ENCODE measurements at places on chromosomes 3 and 15.

DNA sequence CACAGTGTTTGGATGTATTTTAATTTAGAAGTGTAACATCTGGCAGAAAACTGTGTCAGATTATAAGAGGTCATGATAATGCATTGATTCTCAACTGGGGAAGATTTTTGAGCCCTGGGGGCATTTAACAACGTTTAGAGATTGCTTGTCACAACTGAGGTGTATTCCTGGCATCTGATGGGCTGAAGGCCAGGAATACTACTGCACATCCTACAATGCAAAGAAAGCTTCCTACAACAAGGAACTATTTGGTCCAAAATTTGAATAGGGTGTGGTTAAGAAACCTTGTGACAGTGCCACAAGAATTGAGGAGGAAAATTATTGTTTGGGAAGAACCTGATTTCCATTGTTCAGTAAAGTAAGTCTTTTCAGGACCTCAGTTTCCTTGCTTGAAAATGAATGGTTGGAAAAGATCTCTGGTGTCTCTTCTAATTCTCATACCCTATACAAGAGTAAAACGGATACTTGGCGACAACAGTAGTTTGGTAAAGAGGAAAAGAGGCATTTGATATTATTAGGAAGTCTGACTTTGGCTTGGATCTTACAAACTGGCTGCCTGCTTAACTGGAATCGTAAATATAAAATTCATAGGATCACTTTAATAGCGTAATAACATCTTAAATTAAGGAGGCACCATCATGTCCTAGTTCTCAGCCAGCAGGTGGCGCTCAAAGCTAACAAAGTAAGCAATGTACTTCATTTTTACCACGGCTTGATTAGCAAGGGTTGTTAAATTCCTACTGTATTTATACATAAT is 4.3 kb downstream of the DAZL start:
- DNase-seq, result peak; percentile 76

DNA sequence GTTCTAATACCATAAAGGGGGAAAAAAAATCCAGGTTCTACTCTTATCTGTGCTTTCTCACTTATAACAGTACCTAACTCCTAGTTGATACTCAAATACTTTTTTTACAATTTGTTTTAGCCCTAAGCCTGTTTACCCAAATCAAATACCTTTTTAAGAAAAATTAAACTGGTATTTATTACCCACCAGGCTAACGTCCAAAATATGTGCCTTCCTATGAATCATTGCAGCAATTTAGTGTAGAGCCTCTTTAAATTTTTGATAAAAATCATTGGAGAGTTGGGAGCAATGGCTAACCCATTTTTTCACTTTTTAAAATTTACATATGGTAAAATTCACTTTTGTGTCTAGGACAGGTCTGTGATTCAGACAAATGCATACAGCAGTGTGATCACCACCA is 27.9 kb downstream of the FILIP1L start:
- DNase-seq, result no peak

DNA sequence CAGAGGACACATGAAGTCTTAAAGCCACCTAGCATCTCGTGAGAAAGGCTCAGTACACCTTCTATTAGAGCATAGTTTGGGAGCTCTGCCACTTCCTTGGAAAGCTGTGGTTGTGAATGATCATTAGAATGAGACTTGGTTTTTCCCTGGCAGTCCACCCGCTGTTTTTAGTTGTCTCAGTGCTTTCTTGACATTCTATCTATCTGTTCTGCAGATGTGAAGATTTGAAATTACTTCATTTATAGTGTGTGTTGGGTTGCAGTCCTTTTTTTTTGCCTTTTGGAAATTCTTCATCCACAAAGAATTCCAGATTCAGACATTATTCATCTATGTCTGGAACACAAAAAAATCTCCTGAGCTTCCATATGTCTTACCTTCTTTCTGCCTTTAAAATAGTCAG is 23.7 kb downstream of the PPP2R3A start:
- no peak for DNase-seq

GRCh38 chr3:35385271-35385670 is 254.1 kb upstream of the ARPP21 start:
- no peak for DNase-seq

- DNase-seq, result no peak
These were observed 5.0 kb downstream of the SLC28A1 start for GRCh38 chr15:84889313-84889990.

- DNase-seq, result no peak
These were observed 24.8 kb downstream of the IL16 start for GRCh38 chr15:81221449-81221848.

GRCh38 chr3:61535826-61536225 is 25.5 kb upstream of the PTPRG start:
- no peak for DNase-seq

DNA sequence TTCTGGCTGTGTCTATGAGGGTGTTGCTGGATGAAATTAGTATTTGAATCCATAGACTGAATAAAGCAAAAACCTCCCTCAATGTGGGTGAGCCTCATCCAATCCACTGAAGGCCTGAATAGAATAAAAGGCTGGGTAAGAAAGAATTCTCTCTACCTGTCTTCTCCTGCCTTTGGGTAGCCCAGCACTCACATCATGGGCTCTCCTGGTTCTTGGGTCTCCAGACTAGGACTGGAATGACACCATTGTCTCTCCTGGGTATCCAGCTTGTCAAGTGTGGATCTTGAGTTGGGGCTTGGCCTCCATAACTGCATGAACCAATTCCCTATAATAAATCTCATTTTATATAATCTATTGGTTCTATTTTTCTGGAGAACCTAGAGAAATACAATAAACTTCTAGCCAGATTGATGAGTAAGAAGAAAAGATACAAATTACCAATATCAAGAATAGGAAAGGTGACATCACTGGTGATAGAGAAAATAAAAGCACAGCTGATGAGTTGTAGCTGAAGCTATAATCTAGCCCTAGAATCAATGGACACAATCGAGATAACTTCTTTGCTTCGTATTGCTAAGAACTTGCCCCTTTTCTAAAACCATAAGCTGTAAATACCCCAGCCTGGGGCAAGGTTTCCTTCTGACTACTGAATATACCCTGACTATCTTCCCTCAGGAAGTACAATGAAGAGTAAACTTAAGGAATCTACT is 106.4 kb downstream of the ANO10 start:
- DNase-seq, result no peak

DNA sequence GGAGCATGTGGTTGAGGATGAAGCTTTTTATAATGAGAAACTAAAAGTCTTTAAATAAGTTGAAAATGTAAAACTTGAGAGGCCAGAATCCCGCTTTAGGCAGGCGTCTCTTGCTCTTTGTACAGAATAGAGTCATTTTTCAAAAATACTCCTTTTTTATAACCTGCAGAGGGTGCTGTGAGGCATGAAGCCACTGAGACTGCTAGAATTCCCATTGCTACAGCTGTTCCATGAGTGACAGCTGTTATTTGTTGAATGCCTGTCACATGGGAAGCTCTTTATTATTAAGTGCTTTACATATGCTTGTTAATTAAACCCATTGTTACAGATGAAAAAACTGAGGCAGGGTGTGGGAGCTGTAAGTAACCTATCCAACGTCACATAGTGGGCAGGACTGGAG is 18.5 kb downstream of the MINAR1 start:
- DNase-seq, result no peak

GRCh38 chr3:104974316-104974715 is 392.4 kb upstream of the ALCAM start:
- no peak for DNase-seq
